ENCODE measurements at places on chromosomes 4 and X.

GRCh38 chrX:99798936-99799335 is 611.1 kb downstream of the PCDH19 start:
- no peak for DNase-seq

DNA sequence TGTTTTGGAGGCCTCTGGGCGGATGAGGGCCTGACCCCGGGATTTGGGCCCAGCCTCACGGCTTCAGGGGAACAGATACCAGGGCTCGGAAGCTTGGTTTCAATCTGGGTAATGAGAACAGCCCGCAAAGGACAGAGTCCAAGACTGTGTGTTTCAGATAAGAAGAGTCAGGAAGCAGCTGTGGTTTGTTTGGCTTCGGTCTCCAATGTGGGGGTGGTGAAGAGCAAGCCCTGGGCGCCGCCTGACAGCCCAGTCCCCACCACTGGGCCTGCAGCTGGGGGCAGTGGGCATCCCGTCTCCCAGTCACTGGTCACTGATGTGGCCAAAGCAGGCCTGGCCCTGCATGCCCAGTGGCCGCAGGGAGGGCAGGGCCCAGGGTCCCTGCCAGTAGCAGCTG is 9.1 kb downstream of the WFS1 start:
- DNase-seq = no peak

DNA sequence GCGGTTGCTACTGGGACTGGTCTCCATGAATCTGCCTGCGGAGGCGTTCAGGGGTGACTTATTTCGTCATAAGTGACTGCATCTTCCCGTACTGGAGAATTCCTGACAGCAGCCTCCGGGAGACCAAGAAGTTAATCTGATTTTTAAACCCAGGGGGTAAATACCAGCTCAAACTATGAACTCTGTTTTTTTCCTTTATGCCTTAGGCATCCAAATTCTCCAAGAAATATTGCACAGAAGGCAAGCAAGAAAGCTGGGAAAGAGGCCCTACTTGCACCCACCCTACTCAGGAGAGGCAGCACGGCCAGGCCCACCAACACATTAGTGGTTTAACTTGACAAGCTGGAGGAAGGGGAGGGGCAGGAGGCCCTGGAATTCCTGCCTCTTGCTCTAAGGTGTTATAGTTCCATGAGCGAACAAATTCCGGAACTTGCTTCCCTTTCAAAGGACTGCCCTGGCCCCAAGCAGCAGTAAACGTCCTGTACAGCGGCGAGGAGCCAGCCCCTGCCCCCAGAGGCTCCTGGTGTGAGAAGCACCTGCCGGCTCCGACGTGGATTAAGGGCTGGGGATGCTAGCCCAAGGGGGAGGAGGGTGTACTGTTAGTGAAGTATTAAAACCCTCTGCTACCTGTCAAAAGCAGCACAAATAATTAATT is 177.2 kb downstream of the AFAP1 start:
- no peak for DNase-seq

DNA sequence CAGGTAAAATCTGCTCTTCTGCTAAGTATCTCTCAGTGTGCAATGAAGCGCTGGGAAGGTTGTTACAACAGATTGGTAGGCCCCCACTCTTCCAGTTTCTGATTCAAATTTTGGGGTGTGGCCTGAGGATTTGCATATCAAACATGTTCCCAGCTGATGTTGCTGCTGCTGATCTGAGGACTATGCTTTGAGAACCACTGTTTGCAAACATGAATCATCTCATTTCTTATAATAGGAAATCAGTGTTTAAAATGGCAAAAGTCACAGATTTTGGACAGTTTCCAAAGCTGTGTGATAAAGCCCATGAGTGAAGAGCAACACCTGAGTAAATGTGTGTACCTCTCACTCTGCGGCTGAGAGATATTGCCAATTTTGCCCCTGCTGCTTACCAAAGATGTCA is 36.2 kb upstream of the NDNF start:
- no peak for DNase-seq

DNA sequence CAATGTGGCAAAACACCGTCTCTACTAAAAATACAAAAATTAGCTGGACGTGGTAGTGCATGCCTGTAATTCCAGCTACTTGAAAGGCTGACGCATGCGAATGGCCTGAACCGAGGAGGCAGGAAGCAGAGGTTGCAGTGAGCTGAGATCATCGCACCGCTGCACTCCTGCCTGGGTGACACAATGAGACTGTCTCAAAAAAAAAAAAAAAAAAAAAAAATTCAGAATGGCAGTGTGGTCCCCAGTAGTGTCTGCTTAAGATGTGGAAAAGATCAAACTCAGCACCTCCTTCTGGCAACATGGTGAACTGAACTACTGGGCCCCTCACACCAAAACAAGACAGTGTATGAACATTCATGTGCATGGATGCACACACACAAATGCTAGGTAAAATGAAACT is 32.2 kb downstream of the SMS start:
- DNase-seq = no peak

DNA sequence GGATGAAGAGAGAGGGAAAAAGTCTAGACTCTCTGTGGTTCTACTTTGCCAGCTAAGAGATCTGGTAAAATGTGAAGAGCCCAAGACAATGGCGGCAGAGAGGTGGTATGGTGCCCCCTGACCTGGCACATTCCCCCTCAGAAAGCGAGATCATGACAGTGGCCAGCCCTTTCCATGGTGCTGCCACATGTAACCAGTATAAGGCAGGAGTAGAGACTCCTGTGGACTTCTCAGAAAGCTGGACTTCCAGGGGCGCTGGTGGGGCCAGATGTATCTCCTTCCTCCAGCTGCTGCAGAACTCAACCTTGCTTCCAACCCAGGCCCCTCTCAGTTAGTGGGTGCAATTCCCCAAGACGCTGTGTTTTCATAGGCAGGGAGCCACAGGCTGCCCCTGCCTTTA is 9.6 kb downstream of the CTAG1A start:
- no peak for DNase-seq

DNA sequence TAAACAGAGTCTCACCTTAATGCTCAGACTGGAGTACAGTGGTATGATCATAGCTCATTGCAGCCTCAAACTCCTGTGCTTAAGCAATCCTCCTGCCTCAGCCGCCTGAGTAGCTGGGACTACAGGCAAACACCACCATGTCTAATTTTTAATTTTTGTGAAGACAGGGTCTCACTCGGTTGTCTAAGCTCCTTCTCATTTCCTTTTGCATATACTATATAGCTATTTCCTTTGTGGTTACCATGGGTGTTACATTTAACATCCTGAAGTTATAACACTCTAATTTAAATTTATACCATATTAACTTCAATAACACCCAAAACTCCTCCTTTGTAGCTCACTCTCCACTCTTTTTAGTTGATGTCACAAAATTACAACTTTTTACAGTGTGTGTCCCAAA is 114.3 kb downstream of the DCK start:
- no peak for DNase-seq

- DNase-seq = no peak
Measured at GRCh38 chrX:88886908-88887307, 139.9 kb downstream of the CPXCR1 start.

DNA sequence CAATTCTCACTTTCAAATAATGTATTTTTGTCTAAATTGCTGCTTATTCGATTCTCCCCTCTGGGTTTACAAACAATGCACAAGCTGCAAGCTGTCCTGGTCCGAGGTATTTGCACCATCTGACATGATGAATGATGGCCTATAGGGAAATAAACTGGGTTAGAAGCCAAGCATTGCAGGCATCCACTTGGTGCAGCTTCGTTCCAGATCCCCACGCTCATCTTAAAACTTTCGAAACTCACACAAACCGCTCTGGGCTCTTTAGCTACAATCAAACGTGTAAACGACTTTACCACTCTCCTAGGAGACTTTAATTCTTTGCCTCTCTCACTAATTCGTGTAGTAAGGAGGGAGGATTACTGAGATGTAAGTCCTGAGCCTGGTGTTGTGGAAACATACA is 19.0 kb downstream of the PHKA2 start:
- DNase-seq = no peak

GRCh38 chr4:71270901-71271300 is 67.9 kb upstream of the SLC4A4 start:
- DNase-seq = no peak

- DNase-seq = no peak
Measured at GRCh38 chr4:112287258-112287989, 1.7 kb upstream of the TIFA start.

DNA sequence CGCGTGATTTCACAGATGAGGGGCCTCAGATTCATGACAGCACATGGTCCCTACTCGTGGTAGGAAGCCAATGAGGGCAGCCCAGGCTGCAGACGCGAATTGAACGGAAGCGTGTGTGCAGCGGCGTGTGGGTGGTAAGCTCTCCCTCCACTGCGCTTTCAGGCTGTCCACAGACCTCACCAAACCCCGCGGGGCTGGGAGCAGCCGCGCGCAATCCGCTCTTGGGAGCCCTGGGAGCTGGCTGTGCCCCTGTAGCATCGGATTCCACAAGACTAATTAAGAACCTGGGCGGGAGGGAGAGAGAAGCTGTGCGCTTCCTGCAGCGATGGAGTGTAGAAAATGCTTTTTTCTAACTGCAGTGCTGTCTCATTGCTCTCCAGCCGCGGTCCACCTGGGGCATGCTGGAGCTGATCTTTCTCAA is 134.9 kb downstream of the STOX2 start:
- no peak for DNase-seq

DNA sequence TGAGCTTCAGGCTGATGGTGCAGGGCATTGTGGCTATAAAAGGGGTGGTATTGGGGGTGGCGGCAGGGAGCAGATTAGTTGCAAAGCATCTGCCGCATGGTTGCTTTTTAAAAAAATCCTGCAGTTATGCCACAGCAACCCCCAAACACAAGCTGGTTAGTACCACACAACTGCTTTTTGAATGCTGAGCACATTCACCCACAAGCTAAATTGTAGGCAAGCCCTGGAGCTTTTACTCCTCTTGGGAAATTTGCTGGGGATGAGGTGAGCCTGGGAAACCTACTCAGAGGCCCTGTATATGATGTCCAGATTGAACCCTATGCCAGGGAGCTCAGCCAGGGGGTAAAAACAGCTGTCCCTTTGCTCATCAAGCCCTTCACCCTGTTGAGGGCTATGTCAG is 33.8 kb upstream of the TRIM2 start:
- no peak for DNase-seq

- DNase-seq = no peak
Measured at GRCh38 chrX:37830371-37830770, 17.0 kb downstream of the DYNLT3 start.

DNA sequence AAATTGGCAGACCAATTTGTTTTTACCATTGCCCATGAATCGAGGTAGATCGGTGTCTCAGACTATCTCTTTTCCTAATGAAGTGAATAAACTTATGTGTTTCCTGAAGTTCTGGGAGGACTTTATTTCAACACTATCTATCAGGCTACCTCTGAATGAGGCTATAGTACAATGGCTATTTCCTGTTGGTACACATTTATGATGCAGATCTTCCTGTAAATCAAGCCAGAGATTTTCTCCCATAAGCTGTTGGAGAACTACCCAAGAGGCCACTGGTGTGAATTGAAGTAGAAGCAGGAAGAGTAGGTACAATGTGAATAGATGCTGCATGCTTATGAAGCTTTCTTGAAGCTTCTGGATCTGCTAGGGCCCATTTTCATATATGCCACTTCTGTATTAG is 16.0 kb downstream of the TXK start:
- DNase-seq = no peak

DNA sequence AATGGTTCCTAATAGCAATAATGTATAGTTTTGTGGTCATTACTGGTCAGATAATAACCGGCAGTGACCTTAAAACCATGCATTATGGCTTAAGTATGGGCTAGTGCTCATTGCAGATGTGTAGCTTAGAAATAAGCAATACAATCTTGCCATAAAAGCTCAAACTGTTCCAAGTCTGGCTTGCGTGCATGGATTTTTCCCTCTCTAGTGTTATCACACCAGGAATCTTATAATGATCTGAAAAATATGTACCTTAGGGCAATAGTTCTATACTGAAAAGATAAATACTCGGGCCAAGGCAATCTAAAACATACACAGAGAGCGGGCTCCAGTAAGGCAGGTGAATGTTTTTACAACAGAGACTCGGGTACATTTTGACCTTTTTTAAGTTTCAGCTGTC is 157.8 kb downstream of the DHX15 start:
- no peak for DNase-seq

GRCh38 chr4:140789759-140790158 is 33.6 kb upstream of the TBC1D9 start:
- no peak for DNase-seq

GRCh38 chr4:16695896-16696295 is 202.5 kb downstream of the LDB2 start:
- no peak for DNase-seq

DNA sequence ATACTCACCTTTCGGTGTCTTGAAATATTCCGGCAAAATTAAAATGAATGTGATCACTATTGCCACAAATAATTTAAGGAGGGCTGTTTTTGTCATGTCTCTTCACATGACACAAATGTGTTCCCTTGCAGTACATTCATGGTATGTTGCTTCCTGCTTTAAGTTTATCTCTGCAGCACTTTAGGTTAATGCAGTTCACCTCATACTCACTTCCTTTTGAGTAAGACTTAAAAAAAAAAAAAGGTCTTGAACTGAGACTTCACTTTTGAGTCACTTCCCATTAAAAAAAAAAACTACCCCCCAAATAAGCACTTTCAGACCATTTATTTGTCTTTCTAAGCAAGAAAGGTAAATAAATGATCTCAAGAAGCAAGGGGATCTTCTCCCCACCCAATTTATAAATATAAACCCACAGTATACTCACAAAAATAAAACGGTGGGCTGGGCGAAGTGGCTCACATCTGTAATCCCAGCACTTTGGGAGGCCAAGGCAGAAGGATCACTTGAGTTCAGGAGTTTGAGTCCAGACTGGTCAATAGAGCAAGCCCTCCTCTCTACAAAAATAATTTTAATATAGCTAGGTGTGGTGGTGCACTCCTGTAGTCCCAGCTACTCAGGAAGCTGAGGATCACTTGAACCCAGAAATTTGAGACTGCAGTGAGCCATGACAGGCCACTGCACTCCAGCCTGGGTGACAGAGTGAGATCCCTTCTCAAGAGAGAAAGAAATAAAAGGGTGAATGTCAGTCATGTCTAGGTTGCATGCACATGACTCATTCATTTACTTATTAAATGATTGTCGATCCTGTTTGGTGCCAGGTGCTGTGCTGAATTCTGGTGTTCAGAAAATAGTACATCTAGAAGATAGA is at the start of gene TMEM156:
TMEM156 (minus strand) TSS at position 192 of the 868 bp plus-strand sequence; CDS start at position 96, 96 bp downstream.
- DNase-seq = no peak

DNA sequence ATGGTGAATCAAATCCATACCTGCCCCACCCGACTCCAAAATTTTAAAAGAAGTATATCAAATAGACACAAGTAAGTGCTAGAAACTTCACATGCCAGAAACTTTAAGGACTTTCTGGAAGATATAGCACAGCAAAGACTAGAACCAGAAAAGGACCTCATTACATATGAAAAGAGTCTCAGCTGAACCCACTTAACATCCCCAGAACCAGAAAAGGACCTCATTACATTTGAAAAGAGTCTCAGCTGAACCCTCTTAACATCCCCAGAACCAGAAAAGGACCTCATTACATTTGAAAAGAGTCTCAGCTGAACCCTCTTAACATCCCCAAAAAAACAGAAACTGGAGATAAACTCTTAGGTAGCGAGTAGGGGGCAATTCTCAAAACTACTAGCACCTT is 32.3 kb downstream of the STPG2 start:
- no peak for DNase-seq

- no peak for DNase-seq
Measured at GRCh38 chr4:89001647-89002445, 55.1 kb downstream of the FAM13A start.
